ENCODE measurements at places on chromosomes 3 and 15.

DNA sequence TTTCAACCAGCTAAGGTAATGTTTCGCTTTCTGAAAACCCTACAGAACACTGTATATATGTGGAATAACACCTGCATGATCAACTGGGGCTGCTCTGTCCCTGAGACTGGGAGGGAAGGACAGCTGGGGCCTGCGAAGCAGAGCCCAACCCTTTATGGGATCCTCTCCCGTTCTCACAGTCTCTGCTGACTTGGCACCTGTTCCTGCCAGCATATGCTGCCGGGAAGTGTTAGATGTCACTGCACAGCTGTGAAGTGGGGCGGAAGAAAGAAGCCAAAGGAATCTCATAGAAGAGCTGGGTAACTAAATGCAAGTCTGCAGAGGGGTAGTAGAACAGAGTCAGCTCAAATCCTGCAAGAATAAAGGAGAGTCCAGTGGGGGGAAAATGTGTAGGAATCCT, 29.6 kb downstream of the LRRC3B start:
- DNase-seq: no peak

DNA sequence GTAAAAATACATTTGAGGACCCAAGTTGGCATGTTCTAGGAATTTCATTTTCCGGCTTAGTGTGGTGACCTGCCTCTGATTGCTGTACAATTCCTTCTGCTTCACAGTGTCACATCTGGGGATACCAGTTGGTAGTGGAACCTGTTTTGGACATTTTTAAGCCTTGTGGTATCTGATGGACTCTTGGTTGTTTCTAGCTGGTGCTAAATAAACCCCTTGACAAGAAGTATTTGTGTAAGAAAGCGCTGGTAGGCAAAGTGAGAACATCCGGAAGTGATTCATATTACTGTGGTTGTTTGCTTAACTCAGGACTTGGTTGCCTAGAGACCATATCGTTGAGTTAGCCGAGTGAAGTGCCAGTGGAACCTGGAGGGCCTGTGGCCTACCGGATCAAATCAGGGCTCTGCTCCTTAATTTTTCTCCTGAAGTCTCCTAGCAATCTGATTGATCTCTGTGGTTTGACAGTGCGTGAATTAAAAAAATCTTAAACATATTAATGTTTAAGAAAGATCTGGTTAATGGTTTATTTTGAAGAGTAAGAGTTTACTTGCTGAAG, 12.8 kb downstream of the IQGAP1 start:
- DNase-seq: peak; percentile 15

- no peak for DNase-seq
Measured at GRCh38 chr15:71334873-71335272, 219.6 kb downstream of the THSD4 start.

GRCh38 chr3:150878996-150879575, 26.2 kb downstream of the MINDY4B start:
- DNase-seq: no peak

DNA sequence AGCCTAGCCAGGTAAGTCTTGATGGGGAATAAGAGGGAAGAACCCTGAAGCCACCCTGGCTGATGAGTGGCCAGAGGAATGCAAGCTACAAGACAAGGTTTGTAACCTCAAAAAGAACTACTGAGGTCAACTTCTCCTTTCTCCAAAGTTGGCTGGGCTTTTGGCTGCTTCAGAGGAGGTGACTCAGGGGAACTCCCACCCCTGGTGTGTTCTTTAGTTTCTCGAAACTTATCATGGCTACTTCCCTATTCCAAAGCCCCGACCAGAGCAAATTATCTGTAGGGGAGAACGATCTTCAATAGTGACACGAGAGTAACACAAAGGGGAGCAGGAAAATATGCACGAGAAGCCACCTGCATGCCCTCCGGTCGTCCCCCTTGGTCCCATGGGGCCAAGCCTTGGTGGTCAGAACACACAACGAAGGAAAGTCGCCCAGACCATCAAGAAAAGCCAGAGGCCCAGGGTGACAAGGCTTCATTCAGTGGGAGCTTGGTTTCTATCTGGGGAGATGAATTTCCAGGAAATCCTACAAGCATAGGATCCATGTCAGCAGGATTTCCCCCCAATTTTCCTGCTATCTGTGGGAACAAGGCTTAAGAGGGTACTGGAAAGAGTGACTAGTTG, 6.5 kb upstream of the BCL2A1 start:
- no peak for DNase-seq

- no peak for DNase-seq
Measured at GRCh38 chr15:69648212-69648611, 195.6 kb downstream of the RPLP1 start.

GRCh38 chr3:56291244-56291680, 177.0 kb downstream of the ERC2 start:
- no peak for DNase-seq

DNA sequence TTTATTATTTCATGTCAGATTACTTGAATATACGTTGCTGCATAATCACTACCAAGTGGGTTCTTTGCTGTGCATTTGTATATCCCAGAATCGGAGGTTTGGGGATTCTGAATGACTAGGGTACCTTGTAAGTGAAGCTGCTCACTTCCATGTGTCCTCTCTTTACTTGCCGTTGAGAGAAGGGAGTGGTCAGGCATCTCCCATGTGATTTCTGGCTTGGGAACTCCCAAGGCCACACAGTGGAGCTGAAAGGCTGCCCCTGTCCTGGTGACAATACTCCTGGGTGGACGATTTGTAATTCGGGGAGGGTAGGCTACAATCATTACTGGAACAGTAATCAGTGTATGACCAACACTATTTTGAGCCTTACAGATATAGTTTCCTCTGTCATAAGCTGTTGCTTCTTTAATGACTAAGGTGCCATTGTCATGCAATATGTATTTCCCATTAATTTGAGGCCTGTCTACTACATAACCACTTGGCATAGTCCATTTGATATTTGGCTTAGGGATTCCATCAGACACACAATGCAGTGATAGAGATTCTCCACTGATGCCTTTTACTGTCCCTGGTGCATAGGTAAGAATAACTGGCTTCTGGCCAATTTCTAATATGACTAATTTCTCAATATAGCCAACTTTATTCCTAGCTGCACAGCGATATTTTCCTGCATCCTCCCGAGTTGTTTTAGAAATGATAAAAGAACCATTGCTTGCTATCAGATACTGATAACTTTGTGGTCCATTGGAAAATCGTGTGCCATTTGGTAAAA, 24.0 kb downstream of the IGSF10 start:
- no peak for DNase-seq
